ENCODE measurements at places on chromosomes 16 and 17.
A peak's percentile ranks its signal among the peaks of the same experiment; 100 is the strongest.

GRCh38 chr17:68343976-68344375 is 52.7 kb downstream of the ARSG start:
- DNase-seq, result no peak

DNA sequence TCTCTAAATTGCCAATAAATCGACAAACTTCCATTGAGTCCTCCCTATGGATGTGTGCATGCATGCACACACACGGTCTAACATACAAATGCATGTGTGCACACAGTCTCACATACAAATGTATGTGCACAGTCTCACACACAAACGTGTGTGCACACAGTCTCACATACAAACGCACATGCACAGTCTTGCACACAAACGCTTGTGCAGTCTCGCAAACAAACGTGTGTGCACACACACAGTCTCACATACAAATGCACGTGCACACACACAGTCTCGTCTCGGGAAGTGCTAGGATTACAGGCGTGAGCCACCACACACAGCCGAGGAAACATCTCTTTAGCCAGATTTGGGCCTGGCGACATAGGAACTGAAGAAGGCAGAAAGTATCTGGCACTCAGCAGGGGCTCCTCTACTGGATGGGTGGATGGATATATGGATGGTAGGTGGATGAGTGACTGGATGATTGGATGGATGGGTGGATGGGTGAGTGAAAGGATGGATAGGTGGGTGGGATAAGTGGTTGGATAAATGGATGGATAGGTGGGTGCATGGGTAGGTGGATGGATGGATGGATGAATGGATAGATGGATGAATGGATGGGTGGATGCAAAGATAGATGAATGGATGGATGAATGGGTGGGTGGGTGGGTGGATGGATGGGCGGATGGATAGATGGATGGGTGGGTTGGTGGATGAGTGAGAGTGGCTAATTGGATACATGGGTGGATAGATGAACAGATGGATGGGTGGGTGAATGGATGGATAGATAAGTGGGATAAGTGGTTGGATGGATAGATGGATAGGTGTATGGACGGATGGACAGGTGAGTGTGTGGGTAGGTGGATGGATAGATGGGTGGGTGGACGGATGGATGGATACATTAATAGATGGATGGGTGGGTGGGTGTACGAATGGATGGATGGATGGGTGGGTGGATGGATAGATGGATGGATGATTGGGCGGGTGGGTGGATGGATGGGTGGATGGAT is 48.9 kb upstream of the FASN start:
- no peak for DNase-seq

- peak; percentile 76 for DNase-seq
Measured at GRCh38 chr17:78708510-78708973, 73.5 kb downstream of the CYTH1 start.

DNA sequence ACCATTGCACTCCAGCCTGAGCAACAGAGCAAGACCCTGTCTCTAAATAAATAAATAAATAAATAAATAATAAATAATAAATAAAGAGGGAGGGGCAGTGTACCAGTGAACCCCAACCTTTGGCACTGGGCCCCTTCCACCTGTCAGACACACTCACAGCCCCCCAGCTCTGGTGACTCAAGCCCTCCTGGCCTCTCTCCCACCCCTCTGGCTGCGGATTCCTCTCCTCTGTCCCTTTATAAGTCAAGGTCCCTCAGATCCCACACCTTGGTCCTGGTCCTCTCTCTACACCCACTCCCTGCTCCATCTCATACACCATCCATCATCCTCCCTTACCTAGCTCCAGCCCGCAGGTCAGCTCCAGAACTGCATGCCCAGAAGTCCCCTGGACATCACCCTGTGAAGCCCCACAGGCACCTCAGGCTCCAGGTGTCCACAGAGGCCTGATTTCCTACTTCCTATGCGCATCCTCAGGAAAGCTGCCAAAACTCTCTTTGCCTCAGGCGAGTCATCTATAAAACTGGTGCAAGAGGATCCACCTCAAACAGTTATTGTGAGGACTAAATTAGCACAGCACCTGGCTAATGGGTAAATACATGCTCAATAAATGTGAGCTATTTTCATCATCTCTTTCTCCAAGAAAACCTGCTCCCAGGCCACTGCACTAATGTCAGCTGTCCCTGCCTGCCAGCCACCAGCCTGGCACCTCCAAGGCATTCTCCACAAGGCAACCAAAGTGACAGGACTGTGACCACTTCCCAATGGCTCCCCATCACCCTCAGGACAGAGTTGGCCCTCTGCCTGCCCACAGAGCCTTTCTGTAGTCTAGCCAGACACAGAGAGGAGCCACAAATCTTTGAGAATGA is 46.8 kb downstream of the BEAN1 start:
- no peak for DNase-seq

DNA sequence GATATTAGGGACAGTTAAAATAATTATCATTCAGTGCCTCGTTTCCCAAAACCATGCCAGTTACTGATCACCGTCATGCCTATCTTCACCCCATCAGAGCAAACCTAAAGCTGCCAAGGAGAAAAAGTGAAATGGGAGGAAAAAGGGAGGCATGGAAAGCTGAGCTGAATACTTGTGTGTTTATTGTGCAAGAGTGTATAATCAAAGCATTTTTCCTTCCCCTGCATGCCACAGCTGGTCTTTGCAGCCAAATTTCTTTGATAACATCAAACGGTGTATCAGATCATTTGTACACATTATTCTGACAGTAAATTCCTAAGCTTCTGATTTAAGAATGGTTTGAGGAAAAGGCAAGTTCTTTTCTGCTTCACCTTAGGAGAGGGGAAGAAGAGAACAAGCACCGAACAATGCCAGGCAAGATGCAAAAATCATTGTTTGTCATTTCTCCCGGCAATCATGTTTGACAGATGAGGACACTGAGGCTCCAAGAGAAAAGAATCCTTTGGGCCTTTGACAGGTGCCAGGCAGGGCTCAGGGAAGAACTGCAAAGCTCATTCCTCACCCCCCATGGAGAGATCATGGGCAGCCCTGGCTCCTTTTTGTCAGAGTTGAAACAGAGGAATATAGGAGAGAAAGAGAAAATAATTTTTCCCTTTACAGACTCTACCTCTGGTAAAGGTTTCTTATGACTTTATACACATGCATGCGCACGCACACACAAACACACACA is 51.4 kb upstream of the ARHGAP44 start:
- DNase-seq, result no peak

- no peak for DNase-seq
Measured at GRCh38 chr16:66402166-66402565, 24.9 kb upstream of the BEAN1 start.

DNA sequence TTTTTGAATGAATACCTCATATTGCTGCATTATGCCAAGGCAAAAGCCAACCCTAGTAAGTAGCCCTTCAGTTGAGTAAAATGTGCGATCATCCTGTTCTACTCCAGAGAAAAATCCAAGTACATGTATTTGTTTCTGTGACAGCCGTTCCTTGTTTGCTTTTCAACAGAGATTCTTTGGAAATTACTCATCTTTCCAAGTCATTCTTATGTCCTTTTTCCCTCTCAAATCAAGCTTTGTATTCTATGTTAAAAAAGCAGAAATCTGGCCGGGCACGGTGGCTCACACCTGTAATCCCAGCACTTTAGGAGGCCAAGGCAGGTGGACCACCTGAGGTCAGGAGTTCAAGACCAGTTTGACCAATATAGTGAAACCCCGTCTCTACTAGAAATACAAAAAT is 112.9 kb upstream of the HAS3 start:
- DNase-seq, result peak; percentile 48
